T-helper 2 cell (primary cell): ENCODE measurements at places on chromosomes 5 and 9.

DNA sequence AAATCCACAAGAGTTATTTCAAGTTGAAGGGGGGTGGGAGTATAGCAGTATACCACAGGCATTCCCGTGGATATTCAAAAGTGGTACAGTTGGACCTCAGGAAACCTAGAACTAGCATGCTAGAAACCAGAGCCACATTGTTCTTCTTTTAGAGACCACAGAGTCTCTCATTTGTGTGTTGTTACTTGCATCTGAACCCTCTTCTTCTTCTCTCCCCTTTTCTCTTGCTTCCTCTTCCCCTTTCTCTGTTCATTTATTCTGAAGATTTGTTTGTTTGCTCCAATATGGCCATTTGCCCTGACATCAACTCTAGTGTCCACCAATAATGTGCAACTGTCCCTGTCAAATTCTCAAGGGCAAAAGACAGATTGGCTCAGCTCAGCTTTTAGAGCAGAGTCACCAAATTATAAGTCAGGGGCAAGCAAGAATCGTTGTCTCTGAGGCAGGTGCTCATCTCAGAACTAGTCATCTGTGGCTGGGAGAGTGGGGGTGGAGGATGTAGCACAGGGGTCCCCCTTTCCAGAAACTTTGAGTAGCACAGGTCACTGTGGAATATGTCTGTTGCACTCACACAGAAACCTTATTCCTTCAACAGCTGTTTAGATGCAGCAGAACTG, 321.1 kb downstream of the ARRDC3 start:
- no peak for DNase-seq

DNA sequence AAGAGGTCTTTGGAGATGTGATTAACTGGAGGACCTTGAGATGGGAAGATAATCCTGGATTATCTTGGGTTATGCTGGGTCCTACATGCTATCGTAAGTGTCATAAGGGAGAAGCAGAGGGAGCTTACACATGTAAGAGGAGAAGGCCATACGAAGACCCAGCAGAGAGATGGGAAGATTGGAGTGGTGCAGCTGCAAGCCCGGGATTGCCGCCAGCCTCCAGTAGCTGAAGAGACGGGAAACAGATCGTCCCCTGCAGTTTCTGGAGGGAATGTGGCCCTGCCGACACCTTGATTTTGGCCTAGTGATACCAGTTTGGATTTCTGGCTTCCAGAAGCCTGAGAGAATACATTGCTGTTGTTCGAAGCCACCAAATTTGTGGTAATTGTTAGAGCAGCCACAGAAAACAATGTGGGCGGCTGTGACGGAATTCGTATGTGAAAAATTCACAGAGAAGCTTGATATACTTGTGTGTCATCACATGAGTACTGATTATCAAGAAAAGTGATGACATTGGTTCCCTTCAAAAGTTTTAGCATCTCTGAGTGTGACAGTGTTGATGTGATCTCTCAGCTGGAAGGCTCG, 86.9 kb downstream of the CYFIP2 start:
- no peak for DNase-seq

DNA sequence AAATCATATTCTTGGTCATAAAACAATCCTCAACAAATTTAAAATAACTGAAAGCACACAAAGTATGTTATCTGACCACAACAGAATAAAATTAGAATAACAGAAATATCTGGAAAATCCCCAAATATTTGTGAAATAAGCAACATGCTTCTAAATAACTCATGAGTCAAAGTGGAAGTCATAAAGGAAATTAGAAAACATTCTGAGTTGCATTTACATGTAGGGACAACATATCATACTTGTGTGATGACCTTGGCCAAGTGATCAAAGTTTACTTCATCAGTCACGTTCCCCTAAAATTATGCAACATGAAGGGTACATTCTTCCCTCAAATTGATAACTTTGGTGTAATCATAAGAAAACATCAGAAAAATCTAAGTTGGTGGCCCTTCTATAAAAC, 64.7 kb downstream of the CSF2 start:
- no peak for DNase-seq

GRCh38 chr9:138022121-138022741, 144.6 kb downstream of the CACNA1B start:
- DNase-seq = no peak

GRCh38 chr9:2324742-2325141, 296.8 kb upstream of the VLDLR start:
- no peak for DNase-seq

DNA sequence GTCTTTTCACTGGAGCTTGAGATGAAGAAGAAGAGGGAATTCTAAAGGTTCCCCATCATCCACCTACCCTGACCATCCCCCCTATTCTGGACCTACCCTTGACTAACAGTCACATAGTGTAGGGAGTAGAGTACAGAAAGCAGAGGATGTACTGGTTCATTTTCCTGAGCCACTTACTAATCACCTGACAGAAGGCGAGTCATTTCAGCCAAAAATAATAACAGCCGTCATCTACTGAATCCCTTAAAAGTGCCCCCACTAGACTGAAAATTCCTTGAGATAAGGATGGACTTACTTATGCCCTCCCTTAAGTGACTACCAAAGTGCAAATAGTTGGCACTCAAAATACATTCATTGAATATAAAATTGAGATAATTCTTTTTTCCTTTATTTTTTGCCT, 112.2 kb downstream of the FOXD1 start:
- DNase-seq = no peak

DNA sequence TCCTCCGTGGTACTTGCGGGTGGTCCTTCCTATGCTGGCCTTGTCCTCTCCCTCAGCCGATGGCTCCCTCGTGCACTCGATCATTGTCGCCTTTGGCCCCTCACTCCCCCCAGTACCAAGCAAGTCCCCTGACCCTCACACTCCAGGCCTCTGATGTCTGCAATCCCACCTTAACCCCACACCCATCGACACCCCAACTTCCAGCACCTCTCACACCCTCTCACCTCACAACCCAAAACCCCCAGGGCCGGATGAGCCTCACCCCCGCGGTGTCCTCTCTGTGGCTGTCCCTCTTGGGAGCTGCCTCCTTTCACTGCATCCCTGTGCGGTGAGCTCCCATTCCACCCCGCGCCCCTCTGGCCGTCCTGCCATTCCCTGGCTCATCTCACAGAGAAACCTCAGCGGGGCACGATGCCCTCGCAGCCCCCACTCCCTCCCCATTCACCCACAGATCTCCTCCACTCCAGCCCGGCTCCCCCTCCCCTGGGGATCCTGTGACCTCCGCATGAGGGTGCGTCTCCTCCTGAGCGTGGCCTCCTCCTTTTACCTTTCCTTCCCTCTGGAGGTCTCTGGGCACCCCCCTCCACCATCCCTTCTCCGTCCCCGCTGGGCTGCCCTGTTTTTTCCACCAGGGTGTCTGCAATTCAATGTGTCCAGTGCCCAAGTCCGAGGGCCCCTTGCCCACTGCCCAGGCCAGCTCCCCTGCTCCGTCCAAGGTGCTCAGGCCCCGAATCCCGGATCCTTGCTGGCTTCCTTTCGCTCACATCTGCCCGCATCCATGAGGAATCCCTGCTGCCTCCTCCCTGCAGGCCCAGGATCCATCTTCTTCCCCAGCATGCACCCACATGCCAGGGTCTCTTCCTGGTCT, 15.8 kb upstream of the RNU6ATAC start:
- DNase-seq = no peak

DNA sequence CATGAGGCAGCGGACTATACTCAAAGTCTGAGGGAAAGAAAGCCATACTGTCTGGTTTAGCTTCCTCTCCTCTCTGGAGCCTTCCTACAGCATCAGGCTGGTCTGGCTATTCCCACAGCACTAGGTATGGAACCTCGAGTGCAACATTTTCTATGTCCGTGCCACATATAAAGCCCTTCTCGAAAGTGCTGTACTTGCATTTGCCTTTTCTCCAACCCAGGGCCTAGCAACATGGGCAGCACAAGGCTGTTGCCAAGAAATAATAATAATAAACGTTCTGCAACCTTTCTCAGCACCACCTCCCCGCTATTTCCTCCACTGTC, 804 bp downstream of the MED10 start:
- DNase-seq = no peak

- DNase-seq = no peak
These were observed 219.6 kb downstream of the ADAMTS6 start for GRCh38 chr5:65262096-65262495.

DNA sequence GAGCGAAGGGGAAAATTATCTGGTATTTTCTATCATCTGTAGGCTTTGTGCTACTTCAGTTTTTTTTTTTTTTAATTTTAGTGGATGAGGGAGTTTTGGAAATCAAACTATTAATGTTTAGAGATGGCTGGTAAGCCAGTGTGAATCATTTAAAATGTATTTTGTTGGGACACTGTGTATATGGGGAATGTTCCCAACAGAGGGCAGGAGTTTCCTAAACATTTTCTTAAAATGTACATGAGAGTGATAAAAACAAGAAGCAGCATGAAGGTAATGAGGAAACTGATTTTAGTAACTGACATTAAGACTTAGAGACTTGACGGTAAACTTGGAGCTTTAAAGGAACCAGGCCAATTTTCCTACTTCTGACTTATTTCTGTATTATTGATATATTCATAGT, 68.2 kb upstream of the ITGA2 start:
- DNase-seq = no peak

- DNase-seq = no peak
These were observed 105.7 kb downstream of the LURAP1L start for GRCh38 chr9:12880406-12881015.

GRCh38 chr9:137666955-137667670, 48.3 kb downstream of the EHMT1 start:
- DNase-seq = no peak

- DNase-seq = no peak
These were observed 6.2 kb downstream of the NDUFB6 start for GRCh38 chr9:32566770-32567169.

GRCh38 chr9:19481971-19482404, 73.2 kb downstream of the ACER2 start:
- no peak for DNase-seq

DNA sequence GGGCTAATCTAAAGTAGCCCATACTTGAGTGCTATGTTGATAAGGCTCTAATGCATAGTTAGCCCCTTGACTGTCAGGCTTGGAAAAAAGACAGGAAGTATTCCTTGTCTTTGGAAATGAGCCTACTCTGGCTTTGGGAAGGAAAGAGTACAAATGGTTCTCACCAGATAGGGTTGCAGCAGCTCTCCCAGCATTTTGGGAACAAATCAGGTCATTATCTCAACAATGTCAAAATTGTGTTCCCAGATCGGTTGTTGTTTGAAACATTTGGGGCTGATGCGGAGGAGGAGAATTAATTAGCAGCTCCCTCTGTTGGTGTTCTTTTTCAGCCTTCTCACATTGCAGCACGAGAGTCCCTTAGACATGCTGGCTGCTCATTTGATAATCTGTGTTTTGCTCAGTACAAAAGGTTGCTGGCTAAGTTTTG, 294.7 kb upstream of the DMRT1 start:
- no peak for DNase-seq

DNA sequence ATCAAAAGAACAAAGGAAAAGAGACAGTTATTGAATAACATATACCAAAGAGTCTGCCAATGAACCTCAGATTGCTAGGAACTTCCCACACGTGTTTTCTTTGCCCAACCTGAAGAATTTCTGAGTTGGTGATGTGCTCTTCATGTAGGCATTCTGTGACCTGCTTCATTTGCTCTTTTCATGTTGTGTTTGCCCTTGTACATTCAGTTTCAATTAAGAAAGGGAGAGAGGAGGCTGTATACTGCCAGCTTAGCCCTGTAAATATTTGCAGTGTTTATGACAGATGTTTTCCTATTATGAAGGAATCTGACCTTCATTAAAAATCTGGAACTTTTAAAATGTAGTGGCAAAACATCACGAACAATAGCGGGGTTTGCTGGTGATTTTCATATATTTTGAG, 168.5 kb downstream of the GAS1 start:
- DNase-seq = no peak

GRCh38 chr5:171469326-171469725, 49.9 kb downstream of the FGF18 start:
- no peak for DNase-seq

DNA sequence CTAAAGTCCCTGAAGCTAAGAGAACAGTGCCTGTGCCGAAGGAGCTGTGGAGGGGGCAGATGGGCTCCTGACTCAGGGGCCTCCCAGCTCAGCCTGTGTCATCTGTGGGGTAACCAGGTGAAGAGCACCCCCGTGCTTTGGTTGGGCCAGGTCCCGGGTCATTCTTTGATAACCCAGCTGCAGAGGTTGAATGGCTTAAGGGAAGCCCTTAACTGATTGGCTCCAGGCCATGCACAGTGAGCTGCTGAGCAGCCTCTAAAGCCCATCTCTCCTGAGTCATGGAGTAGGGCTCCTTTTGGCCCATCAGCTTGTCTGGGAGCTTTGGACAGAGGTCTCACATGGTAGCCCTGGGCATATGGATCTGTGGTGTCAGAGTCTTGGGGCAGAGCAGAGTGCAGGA, 28.7 kb downstream of the COL27A1 start:
- DNase-seq = no peak

DNA sequence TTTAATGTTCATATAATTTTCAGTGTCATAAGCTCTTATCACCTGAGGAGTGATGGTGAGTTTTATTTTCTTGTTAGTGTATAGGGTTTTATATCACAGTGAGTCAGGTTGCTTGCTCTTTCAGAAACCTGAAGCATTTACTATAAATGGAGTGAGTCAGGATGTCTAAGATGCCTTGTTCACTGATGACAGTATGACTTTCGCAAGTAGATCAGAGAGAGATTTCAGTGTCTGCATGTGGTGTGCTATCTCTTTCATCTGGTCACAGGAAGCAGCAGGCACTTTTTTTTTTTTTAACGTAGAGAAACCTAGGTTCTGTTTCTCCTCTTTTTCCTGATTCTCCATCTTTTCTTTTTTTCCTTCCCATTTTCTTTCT, 237.1 kb downstream of the DMRTA1 start:
- no peak for DNase-seq

GRCh38 chr5:137613554-137614265, 114.6 kb upstream of the SPOCK1 start:
- DNase-seq = no peak

- DNase-seq = no peak
These were observed 208.6 kb downstream of the TSSK1B start for GRCh38 chr5:113226116-113226736.

DNA sequence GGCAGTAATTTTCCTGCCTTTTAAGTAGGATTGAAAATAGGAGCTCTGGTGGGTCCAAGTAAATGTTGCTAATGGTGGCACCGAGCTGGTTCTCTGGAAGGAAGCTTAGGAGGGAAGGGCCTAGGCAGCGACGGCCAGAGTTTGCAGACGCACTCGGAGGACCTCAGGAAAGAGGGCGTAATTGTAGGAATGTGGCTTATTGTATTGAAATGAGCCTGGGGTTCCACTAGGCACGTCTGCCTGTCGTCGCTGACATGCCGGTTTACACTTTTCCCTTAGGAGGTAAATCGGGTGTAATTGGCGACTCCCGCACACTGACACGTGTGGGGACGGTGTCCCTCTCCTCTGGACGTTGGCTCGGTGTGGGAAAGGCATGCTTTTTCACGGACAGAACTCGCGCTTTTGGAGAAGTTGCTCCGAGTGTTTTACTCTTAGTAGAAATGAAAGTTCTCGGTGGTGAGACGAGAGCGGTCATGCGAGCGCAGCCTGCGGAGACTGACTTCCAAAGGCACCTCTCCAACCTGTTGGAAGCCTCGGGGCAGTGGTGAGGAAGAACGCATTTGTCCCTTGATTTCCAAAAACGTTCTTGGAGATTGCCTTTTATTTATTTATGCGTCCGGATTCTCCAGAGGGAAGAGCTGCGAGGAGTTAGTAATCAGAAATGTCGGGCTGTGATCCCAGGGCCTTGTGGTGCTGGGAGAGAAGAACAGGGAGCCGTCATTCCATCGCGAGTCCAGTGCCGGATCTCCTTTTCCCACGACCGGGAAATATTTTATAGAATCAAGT, 1.3 kb downstream of the NR4A3 start:
- DNase-seq = no peak
